ENCODE measurements at places on chromosomes 12 and 14.
A peak's percentile ranks its signal among the peaks of the same experiment; 100 is the strongest.

DNA sequence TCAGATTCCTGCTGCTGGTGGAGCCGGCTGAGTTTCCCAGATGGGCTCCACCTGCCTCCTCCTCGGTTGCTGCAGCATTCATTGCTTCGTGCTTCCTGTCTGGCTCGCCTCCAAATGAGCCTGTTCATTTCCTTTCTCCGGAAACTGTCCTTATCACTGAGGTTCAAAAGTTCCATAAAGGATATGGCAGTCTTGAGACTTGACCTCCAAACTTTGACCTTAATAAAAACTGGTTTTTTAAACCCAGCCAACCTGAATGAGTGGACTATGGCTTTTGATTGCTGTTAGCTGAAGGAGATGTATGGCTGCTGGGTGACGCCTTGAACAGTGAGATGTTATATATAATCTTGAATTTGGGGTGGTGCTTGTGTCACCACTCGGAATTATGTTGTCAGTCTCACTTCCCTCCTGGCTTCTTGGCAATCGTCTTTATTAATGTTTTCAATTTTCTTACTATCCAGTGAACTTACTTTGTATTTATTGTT is 62.7 kb downstream of the RASSF3 start:
- no peak for DNase-seq

- no peak for DNase-seq
These were observed 538.2 kb upstream of the TBX3 start for GRCh38 chr12:115222220-115222619.

DNA sequence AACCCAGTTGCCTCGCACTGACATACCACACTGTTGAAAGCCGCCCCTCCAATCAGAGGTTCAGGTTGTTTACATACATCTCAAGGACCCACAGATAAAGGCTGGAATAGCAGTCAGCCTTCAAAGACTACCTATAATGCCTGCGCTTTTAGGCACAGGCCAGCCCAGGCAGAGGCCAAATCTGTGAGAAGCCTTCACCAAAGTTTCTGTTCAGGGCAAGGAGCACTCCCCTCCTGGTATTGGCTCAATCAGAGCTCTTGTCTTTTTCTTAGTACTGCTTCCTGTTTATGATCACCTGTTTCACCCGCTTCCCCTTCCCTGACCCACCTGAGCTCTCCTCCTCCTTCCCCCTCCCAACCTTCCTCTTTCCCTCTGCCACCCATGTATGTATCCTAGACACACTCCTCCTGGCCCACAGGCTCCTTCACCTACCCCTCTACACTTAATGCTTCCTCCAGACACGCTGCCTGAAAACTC is 34.8 kb downstream of the DUSP16 start:
- DNase-seq, result no peak

- peak; percentile 21 for DNase-seq
These were observed 206.3 kb upstream of the NOS1 start for GRCh38 chr12:117567644-117568216.

DNA sequence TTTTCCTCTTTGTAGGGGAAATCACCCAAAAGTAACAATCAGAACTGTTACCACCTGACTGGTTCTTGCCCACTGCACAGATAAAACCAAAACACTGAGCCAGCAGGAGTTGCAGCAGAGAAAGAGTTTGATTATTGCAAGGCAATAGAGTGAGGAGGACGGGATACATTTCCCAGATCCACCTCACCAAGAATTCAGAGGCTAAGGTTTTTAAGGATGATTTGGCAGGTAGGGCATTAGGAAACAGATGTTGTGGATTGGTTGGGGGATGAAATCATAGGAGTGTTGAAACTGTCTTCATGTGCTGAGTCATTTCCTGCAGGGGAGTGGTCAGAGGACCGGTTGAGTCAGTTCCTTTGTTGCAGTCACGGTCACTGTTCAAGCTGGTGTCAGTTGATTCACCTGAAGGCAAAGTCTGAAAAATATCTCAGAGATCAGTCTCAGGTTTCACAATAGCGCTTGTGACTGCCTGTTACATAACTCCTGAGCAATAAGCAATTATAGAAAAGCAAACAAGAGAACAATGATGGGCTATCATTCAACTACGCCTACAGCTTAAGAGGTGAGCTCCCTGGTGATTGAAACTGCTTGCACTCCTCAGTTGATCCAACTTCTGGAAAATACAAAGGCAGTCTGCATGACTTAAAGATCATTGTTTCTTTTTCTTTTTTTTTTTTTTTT is 20.3 kb upstream of the AMN1 start:
- DNase-seq, result no peak

- DNase-seq, result no peak
These were observed 14.6 kb downstream of the GTF2A1 start for GRCh38 chr14:81206115-81206514.

- DNase-seq, result no peak
These were observed 185.3 kb upstream of the FBXO33 start for GRCh38 chr14:39617537-39617936.

GRCh38 chr12:42076976-42077375 is 67.7 kb downstream of the GXYLT1 start:
- no peak for DNase-seq

DNA sequence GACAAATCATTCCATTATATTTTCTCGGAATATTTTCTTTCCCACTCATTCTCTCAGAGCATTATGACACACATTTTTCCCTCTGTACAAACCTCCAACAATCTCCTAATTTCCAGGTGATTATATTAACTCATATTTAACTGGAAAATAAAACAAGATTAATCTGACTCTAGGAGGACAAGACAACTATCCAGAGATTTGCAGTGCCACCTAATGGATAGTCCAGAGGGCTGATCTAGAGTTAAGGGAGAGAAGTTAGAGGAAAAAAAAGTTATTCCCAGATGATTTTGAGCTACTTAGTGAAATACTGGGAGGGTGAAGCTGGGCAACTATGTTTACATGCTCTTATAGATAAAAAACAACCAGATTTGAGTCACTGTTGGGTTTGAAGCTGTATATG is 161.7 kb downstream of the ALX1 start:
- DNase-seq, result no peak

DNA sequence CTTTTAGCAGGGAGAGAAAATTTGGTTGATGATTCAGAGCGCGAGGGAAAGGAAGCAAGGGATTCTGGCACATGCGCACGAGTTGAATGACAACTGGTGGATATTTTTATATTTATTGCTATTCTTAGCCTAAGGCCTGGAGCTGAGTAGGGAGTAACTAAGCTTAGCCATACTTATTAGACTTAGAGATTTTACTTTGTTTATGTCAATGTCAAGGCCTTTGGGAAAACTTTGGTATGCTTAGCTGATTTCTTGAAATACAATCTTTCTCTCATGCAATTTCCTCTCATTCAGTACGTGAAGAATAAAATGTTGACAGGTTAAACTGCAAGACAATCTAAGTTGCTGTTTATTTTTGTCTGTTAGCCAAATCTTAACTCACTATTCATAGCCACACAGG is 101.1 kb downstream of the CRADD start:
- no peak for DNase-seq

DNA sequence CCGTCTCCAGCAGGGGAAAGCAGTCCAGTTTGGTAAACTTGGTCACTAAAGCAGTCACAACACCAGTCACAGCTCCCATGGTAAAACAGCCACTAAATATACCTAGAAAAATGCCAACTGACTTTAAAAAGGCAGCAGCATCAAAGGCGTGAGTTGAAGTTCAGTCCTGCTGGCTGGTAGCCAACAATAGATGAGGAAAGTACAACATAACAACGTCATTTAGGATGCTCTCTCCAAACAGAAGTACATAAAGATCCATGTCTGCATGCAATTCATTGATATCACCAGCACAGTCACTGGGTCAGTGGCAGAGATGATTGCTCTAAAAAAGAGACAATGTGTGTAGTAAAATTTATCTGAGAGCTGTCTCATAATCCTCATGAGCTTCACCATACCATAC is 59.3 kb upstream of the TMPO start:
- DNase-seq, result no peak

GRCh38 chr12:57865084-57865751 is 18.7 kb upstream of the CTDSP2 start:
- peak; percentile 92 for DNase-seq

DNA sequence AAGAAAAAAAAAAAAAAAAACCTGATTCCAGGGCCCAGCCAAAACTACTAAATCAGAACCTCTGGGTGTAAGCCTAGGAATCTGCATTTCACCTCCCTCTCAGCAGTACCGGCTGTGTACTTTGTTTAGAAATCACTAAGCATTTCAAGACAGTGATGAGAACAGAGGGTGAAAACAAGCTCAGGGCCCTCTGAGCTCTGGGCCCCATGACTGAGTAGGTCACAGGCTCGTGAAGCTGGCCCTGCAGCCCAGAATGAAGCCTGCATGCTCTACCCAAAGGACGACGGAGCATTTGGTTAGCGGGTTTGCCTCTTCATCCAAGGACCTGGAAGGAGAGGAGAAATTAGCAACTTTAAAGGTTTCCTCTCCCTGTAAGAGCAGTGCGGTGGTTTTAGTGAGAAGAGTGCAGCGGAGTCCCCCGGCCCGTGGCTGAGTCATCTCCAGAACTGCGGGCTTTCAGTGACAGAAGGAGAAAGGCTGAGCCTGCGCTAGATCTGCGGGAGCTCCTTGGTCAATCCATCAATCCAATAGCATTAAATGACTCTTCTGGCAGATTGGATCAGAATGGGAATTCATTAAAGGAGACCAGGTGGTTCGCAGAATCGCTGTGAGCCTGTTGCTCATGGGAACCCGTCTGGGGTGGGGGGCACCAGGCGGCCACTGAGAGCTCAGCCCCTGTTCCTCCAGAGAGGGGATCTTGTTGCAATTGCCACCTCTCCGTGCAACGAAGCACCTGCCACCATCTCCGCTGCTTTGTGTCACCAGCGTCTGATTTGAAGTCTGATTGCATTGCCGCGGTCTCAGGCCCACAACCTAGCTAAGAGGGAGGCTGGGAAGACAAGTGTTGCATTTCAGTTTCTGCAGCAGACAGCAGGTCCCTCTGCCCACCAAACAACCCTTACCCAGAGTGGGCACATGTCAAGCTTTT is 7.3 kb downstream of the IL31 start:
- no peak for DNase-seq

DNA sequence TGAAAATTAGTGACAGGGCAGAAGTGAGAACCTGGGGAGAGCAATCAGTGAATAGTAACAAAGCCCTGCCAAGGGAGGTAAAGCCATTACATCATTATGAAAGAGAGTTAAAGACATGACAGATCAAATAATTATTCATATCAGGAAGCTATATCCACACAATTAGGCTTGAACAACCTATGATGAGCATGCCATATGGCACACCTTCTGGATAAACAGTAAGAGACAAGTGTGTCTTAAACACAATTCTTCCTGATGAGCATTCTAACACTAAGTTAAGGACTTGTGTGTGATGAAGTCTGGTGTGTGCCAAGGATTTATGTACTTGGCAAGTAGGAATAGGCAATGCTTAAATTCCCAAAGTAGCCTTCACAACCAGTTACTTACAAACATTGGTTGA is 76.1 kb downstream of the GALNT4 start:
- DNase-seq, result no peak

GRCh38 chr14:92252323-92252722 is 70.6 kb upstream of the SLC24A4 start:
- DNase-seq, result no peak

GRCh38 chr14:104747876-104748275 is 5.1 kb upstream of the SIVA1 start:
- peak; percentile 38 for DNase-seq

- no peak for DNase-seq
These were observed 120.9 kb downstream of the SINHCAF start for GRCh38 chr12:31205054-31205453.

DNA sequence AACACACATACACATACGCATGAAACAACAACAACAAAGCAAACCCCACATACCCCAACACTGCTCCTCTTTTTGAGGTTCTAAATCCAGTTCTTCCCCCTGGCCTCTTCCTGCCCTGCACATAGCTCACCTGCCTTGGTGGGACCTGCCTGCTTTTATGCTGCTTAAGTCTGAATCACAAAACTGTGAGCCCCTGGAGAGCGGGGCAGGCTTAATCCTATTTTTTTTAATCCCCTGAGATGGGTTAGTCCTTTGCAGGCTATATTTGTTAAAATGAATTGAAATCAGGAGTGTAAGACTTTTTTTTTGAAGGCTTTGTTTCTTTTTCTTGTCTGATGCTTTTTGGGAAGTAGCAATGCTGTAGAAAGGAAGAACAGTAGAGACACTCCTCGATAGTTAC is 84.6 kb upstream of the MAX start:
- no peak for DNase-seq

DNA sequence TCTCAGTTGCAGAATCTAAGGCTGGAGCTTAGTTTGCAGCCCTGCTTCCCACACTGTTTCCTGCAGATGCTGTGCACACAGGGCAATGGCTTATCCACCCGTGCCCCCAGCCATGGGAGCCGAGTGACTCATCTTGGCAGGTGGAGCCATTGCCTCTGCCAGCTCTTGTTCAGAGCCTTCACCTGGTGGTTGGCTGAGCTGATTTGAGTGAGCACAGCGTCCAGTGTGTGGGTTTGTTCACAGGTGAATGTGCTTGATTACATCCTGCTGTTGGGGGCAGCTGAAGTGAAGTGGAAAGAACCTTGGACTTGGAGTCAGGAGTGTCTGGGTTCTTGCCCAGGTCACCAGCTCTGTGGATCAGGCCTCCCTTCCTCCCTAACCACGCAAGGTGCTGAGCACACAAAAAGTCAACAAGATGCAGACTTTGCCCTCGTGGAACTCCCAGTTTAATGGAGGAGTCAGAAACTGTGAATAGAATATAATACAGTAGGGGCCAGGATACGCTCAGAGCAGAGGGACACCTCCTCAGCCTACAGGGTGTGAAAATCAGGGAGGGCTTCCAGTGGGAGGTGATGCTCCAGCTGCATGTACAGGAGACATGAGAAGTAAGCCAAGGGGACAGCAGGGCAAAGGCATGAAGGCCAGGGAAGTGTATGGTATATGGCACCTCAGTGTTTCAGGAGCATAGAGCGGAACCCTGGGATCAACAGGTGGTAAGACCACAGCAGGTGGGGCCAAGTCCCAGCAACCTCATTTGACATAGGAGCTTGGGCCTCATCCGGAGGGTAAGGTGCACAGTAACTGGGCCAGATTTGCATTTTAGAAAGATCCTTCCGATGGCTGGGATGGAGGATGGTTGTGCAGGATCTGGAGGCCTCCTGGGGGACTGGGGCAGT is 22.8 kb downstream of the JDP2 start:
- DNase-seq, result peak; percentile 23

DNA sequence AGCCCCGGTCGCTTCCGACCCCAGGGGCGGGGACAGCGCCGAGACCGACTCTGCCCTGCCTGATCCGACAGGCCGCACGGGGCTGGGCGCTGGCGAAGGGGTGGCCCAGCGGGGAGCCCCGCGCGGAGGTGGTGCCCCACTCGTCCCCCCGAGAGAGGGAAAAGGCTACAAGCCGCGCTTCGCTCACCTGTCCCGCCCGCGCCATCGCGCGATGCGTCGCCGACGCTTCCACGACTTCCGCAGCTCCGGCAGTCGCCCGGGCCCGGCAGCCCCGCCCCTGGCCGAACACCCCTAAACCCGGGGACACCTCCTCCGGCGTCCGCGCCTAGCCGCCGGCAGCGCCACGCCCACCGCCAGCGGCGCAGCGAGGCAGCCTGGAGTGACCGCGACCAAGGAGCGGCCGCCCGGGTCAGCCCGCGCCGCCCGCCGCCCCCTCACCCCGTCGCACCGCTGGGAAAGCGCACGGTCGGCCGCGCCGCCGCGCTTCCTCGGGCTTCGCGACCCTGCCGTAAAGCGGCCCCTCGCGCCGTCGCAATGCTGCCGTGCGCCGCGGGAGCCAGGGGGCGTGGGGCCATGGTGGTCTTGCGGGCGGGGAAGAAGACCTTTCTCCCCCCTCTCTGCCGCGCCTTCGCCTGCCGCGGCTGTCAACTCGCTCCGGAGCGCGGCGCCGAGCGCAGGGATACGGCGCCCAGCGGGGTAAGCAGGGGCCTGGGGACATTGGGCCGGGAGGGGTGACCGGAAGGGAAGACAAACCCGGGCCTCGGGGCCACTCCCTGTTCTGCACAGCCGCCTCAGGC is at the start of the genes BAG5 and COA8:
TSS of gene BAG5 (minus strand) at position 229 of the 797 bp plus-strand sequence. CDS start 1,493 bp downstream, outside the sequence.
TSS of gene COA8 (plus strand) at position 532 of the 797 bp plus-strand sequence. CDS start at position 574, 42 bp downstream.
- DNase-seq, result peak; percentile 93
